SJCRH30 (cell line): ENCODE measurements at places on chromosomes 3 and 15.

- no peaks in the 10 kb centered on the region for H3K27me3 ChIP-seq
- H3K36me3 ChIP-seq = no peaks in the 10 kb centered on the region
These were observed 48.5 kb upstream of the PPP2R3A start for GRCh38 chr3:135917076-135917475.

GRCh38 chr3:190865419-190865818 lies 2.9 kb upstream of the GMNC start:
- no peaks in the 10 kb centered on the region for H3K36me3 ChIP-seq
- DNase-seq = no peak
- no peak overlapping the region for H3K27ac ChIP-seq
- no peaks in the 10 kb centered on the region for H3K27me3 ChIP-seq

DNA sequence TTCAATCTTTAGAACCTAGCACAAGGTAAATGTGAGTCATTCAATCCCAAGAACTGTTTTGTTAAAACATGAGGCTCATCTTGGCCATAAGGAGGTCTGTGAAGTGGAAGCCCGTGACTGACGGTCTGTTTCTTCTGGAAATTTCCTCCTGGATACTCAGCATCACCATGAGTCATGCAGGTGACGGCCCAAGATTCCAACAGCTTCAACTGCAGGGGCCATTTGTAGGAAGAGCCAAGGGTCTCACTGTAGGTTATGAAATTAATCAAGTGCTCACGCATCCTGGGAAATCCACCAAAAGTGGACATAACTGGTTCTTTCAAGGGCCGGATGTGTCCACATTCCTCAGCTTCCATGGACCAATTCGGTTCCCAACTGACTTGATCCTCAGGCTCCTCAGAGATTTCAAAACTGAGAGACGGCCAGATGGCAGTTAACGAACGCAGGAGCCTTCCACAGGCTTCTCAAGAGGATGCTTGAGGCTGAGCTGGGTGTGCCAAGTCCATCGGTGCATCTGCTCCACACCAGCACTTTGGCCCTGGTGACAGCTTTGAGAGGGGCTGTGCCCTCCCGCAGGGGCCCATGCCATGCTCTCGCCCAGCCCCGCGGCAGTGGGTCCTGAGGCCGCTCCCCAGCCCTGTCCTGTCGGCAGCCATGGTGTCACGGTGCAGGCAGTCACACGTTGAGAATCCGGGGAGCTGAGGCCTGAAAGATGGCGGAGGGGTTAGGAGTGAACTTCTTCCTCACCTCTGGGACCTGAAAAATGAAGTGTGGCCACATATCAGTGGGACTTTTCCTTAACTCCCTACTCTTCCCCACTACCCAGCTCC lies 8.5 kb downstream of the MAP6D1 start:
- no peaks in the 10 kb centered on the region for H3K27me3 ChIP-seq
- 0 out of 2 replicates have a peak, but pooled peaks cover 9% of the 10 kb centered on the region for H3K36me3 ChIP-seq
- no peak for DNase-seq
- no peak overlapping the region for H3K4me3 ChIP-seq
- H3K4me1 ChIP-seq = no peaks in the 10 kb centered on the region

DNA sequence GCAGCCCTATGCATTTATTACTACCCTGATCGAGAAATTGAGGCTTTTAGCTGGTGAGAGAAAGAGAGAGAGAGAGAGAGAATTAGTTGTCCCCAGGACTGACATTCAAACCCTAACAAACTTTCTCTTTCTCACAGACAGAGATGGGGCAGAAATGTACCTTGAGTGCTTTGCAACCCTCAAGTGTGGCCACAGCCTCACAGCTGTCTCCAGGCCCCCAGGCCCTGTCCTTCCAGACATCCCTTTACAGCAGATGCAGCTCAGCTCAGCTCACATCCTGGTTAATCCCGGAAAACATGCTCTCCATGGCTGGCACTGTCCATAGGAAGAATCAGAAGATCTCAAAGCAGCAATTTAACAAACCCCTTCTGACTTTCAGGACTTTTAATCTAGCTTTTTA lies 67.6 kb downstream of the DCLK3 start:
- H3K27me3 ChIP-seq = no peaks in the 10 kb centered on the region
- H3K27ac ChIP-seq = no peak overlapping the region
- no peak overlapping the region for H3K4me3 ChIP-seq
- H3K4me1 ChIP-seq = no peaks in the 10 kb centered on the region

DNA sequence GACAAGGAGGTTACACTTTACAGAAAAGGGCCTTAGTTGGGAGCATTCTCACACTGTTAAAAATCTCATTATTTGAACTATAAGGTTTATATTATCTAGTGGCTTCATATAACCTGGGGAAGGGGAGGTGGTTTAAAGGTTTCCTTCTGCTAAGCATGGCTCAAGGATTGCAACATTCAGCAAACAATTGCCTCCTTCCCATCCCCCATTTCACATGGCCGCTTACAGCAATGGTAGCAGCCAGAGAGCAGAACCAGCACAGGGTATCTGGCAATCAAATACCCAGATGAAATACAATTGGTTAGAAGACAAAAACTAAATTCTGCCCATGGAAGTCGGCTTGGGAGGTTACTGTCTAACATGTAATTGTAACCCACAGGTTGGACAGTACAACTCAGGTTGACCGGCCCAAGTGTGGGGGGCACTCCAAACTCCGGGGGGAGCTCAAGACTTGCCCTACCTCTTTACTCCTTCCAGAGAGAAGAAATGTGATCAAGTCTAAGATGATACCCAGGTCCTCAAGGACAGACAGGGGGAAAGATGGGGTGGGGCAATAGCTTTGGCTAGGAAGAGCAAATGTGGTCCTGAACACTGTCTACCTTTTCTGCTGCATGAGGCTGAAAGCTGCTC lies 15.5 kb downstream of the ETV5 start:
- peaks cover 22% of the 10 kb centered on the region for H3K4me1 ChIP-seq
- H3K4me3 ChIP-seq = no peak overlapping the region
- H3K36me3 ChIP-seq = peaks cover 11% of the 10 kb centered on the region
- no peak overlapping the region for H3K27ac ChIP-seq
- peak; percentile 17 for DNase-seq
